ENCODE measurements at places on chromosomes 16 and 17.

DNA sequence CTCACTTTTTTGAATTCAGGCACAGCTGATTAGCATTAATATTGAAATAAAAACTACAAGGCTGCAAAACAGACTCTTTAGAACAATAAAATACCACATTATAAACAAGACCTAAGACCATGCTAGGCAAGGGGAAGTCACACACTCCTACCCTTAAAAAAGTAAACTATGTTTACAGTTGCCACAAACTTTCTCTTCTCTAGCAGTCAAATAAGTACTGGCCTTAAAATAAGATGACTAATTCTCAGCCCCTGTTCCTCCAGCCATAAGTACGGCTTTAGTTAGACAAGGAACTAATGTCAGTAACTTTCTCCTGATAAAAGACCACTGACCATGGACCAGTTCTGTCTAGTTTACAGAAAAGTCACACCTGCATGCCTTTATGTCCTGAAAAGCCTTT, 19.5 kb upstream of the CPHXL start:
- no peak for DNase-seq

- DNase-seq: no peak
Measured at GRCh38 chr17:58680038-58680369, 11.8 kb downstream of the TEX14 start.

DNA sequence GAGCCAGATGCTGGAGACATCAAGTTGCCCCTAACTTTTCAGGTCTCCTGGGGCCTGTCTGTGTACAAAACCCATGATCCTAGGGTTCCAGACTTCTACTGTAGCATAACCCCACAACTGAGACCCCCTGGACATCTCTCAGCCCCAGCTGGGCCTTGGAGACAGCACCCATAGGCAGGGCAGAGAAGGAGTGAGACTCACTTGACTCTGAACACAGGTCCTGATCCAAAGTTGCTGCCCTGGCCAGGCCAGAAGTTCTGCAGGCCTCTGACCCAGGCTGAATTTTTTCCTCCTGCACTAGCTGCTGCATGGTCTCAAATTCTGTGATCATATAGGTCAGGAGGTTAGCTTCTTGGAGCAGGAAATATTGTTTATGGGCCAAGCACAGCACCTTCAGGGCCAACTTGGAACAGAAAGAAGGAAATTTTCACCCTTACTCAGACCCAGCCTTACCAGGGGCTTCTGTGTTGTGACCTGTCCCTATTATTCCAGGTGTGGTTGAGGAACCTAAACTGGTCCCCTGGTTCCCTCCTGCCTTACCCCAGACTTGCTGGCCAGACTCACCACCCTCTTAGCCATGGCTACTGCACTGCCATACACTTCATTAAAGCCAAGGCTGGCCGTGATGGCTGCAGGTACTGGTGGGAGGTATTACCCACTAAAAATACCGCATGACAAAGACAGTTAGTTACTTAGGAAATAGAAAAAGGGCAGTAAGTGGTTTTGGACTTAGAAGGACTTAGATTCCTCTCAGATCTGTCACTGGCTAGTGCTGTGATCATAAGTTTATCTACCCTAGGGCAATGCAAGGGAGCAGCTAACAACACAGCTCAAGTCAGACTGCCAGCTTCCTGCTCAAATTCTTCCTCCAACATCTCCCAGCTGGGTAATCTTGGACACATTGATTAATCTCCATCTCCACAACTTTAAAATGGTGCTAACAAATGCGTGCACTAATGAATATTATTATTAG, 2180.1 kb downstream of the TP53TG3F start:
- DNase-seq: no peak

DNA sequence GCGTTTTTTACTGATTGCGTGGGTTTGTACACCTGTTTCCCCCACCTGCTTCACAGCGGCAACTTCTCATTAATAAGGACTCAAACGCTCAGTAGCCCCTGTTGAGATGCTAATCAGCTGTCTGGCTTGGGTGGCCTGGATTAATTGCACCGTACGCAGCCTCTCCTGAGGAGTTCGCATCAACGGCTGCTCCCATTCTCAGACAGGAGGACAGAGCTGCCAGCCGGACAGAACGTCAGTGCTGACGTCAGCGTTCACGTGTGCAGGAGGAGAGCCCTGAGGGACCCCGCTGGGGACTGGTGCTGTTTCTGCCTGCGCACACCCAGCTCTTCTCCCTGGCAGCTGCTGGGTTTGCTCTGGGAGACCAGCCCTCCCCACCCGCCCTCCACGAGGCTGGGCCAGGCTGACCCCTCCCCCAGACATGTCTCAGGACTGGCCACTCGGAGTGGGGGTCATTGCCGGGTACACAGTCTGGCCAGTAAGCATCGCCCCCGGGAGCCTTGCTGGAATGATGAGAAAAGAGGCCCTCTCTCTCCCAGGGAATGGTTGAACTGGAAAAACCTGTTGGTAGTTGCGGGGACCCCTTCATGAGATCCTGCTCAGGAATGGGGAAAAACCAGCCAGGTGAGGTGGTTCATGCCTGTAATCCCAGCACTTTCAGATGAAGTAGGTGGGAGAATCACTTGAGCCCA, 5.7 kb upstream of the BANP start:
- DNase-seq: no peak

- no peak for DNase-seq
Measured at GRCh38 chr17:60442271-60443173, 20.2 kb downstream of the CHCT1 start.

- no peak for DNase-seq
Measured at GRCh38 chr17:51590071-51590656, 329.8 kb downstream of the UTP18 start.

GRCh38 chr16:68463904-68464303, 15.6 kb upstream of the SMPD3 start:
- DNase-seq: no peak

DNA sequence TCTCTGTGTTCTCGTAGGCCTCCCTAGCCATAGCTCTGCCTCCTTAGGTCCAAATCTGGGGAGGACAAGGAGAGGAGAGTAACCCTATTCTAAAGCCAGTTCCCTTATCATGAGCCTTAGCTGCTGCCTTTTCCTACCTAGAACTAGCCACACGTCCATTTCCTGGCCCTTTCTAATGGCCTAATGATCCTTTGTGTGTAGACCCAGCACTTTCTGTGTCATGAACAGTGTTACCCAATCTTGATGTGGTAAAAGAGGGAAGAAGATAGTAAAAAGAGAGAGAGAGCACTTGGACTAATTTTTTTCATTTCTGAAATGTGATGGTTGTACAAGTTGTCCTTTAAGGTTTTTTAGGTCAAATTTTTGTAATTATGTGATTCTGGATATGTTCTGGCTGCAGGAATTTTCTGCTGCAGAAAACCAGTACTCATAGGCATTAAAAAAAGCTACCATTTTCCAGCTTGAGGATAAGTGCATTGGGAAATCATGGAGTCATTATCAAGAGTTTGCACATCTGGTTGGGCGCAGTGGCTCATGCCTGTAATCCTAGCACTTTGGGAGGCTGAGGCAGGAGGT, 18.2 kb downstream of the CASC3 start:
- no peak for DNase-seq

DNA sequence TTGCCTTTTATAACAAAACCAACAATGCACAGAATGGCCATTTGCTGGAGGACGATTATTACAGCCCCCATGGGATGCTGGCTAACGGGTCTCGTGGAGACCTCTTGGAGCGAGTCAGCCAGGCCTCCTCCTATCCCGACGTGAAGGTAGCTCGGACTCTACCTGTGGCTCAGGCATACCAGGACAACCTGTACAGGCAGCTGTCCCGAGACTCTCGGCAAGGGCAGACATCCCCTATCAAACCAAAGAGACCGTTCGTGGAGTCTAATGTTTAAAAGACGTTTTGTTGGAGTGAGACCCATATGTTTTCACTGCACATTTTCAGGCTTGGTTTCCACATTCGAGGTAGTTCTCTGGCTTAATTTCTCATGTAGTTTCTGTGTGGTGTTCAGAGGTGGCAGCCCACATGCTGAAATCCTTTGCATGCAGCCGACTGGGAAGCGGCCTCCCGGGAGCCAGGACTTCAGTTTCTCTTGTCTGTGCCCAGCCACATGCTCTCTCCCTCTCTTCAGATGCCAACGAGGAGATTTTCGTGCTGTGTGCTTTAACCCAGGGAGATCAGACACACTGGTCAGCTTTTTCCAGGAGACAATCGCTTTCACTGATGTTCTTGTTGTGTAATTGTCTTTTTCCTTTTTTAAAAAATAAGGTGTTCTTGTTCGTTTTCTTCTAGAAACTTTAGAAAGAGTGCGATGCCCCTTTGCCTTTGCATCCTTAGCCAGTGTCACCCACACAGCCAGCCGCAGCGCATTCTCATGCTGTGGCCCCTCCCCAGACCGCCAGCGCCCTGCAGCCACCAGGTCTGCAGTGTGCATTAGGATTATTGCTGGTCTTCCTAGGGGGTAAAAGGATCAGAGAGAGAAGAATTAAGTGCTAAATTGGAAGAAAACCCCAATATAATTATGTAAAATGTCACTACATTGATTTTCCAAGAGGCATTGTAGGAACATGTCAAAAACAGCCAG, 24.1 kb downstream of the CYB561 start:
- DNase-seq: no peak

- no peak for DNase-seq
Measured at GRCh38 chr16:51538707-51539498, 387.8 kb upstream of the SALL1 start.

- no peak for DNase-seq
Measured at GRCh38 chr17:83183145-83183948, 103.9 kb downstream of the METRNL start.

GRCh38 chr16:1351582-1352362, at the start of the genes GNPTG and TSR3:
Gene GNPTG (plus strand): TSS chr16:1351931. CDS start chr16:1351966, 35 bp downstream.
Gene TSR3 (minus strand): TSS chr16:1351878. CDS start chr16:1351804, 74 bp downstream.
- DNase-seq: peak; percentile 88

Measured in activated CD8-positive, alpha-beta memory T cell treated with anti-CD3 and anti-CD28 coated beads for 48 hours (primary cell).